ENCODE measurements at places on chromosomes 7 and 10. TPM values are rescaled to one million over a fixed set of nuclear protein-coding genes. Genes with fewer than 3 reads are reported as not detected.

MNX1 gene
- not detected for total RNA-seq

LRIT2 gene
- not detected for total RNA-seq

MCU gene
- 43.2 TPM for total RNA-seq

RGR gene
- total RNA-seq = not detected

PSMA2 gene
- total RNA-seq = 25.9 TPM

HHEX gene
- 7.7 TPM for total RNA-seq

CALML3 gene
- total RNA-seq = not detected

LBX1 gene
- not detected for total RNA-seq

CLDN3 gene
- total RNA-seq = not detected

Measured in smooth muscle cell of the coronary artery (primary cell).